ENCODE measurements at places on chromosomes 7 and 10.

- no peak for DNase-seq
These were observed 23.7 kb downstream of the MDH2 start for GRCh38 chr7:76071316-76072242.

- DNase-seq, result no peak
These were observed 85.5 kb downstream of the DNAJB6 start for GRCh38 chr7:157422279-157422678.

- no peak for DNase-seq
These were observed 101.3 kb downstream of the KAT6B start for GRCh38 chr10:74927701-74928100.

DNA sequence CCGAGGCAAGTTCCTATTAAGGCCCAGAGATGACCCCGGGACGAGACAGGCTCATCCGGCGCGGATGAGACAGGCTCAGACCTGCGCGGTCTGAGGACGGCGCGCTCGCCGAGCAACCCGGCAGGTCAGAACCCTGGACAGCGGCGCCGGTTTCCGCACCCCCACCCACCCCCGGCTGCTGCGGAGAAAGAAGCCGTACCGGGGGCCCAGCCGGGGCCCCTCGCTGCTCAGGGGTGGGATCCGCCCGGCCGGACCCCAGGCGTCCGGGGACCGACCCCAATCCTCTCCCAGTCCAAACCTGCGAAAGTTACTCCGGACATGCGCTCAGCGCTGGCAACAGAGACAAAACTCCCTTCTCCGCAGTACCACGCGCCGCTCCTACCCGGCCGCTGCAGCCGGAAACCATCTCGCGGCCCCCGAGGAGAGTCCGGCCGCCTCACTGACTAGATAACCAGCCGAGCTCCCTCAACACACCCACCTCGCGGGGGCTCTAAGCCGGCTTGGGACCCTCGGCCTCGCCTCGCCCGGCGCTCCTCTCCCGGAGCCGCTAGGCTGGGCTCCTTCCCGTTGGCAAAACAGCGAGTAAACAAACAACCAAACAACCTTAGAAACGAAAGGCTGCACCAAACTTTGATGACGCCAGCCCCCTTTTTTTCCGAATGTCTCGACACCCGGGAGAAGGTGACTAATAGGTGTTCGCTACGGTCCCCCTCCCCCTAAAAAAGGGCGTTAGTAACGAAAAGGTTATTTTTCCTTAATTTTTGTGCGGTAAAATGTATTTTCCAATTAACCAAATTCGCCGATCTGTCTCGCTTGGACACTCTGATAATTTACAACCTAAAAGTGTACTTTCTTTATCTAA, 2.3 kb upstream of the DRGX start:
- DNase-seq, result no peak

DNA sequence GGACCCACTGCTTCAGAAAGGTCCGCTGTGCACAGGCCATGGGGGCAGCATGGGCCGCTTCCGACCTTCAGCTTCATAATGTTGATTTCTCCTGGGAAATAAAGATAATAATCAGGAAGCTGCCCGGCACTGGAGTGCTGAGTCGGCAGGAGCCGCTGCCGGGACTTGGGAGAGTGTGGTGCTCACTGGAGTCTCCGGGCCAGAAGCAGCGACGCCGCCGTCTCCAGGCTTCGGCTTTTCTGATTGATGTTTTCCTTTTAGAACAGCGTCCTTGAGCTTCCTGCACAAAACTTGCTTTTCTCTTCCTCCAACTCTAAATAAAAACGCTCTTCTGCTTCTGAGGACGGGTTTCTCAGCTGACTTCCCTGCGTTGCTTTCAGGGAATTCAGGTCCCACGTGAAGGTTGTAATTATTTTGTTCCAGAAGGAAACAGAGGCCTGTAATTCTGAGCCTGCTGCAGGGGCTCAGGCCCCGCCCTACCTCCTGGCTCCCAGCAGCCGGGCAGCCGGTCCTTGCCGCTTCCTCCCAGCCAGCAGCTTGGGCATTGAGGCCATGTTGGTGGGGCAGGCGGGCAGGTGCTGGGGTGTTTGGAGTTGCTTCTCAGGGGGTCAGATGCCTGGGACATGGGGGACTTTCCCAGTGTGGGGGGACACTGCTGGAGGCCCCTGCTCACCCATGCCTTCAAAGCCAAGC, 14.7 kb downstream of the PWWP2B start:
- DNase-seq, result no peak

DNA sequence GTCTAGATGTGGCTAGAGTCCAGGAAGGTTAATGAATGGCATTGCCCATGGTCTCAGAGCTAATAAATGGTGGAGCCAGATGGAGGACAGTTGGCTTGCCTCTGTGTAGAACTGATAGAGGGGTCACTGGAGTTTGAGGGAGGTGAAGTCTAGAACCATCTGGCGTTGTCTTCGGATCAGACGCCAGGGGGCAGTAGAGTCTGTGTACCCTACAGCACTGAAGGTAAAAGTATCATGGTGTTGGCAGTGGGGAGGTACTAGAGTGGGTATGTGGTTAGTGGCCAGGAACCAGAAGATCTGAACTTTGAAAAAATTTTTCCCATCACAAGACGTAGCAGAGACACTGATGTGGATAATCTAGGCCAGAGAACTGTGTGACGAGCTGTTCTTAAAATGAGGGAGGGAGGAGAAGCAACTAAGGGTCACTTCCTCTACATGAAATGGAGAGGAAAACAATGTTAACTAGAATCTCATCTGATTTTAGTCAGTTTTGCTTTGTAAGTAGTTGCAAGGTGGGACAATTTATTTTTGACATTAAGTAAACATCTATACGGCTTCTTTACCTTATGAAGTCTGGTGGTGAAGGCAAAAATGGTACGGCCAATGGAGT, 227.9 kb upstream of the PRSS58 start:
- no peak for DNase-seq

GRCh38 chr10:124911124-124912067, 30.5 kb upstream of the ZRANB1 start:
- no peak for DNase-seq

GRCh38 chr10:109883859-109884771, 39.2 kb downstream of the XPNPEP1 start:
- no peak for DNase-seq

GRCh38 chr10:85946713-85947326, 419.8 kb downstream of the GRID1 start:
- DNase-seq, result no peak

DNA sequence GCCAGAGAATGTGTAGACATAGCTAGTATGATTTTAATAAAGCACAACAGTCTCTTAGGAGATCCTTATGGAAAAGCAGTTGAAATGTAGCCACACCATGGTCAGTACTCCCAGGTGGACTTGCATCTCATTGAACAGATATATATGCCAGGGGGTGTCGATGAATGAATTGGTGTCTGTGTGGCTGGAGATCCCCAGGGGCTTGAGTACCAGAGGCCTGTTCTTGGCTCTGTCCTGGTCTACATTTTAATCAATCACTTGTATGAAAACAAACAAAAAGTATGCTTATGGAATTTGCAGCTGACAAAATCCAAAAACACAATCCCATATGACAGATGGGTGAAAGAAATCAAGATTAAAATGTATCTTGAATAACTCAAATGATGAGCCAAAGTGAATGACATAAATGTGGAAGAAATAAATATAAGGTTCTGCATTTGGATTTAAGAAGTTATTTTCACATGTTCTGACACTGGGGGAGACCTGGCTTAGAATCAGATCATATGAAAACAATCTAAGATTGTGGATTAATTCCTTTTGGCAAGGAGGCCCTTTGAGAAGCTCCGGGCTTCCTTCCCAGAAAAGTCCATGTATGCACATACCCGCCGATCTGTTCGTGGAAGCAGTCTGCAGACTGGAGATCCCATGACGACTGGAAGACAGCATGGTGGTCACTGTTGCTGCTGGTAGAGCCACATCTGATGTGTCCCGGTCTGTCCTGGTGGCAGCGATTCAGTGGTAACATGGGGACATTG, 15.6 kb downstream of the CLEC2L start:
- DNase-seq, result no peak

- no peak for DNase-seq
These were observed 1.5 kb downstream of the ZNF394 start for GRCh38 chr7:99498546-99498944.

- DNase-seq, result no peak
These were observed 269.0 kb upstream of the BMPER start for GRCh38 chr7:33636359-33636758.

- no peak for DNase-seq
These were observed 7.0 kb upstream of the PRR15 start for GRCh38 chr7:29556405-29557195.

DNA sequence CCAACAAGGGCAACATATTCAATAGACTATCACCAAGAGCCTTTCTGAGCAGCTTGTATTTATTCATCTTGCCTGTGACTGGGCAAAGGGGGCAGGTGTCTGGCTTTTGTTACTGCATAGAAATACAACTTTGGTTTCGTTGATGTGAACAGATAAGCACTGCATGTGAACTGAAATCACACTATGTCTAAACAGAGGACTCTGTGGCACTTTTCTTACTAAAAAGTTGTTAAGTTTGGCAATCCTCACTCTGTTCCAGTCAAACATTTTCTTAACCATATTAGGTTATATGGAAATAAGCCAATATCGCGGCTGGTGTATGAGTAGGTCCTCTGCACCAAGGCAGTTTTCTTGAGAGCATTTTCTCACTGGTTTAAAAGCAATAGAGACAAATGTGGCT, 48.5 kb downstream of the CALD1 start:
- DNase-seq, result no peak

DNA sequence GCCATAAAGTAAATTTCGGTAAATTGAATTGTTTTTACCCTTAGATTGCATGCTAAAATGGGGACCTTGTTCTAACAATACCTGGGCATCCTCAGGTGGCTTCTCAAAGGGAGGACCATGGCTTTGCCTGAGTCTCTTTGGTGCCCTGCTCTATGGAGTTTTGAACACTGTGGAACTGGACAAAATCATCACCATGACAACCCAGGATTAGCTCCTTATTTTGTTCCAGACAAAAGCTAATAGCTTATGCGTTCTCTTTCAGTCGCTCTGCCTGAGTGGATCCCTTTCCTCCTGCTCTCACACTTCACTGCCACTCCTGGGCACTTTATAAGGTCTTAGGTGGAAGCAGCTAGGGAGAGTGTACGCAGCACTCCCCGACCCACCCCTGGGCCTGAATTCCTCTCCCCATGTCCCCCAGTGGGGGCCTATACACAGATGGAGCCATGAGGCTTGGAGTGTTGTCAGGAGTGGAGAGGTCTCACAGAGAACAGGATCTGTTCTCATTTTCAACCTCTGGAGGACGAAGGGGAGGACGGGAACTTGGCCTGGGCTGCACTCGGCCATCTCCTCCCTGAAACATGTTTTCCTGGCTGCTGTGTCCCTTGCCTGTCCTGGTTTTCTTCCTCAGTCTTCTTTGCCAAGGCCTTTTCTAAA, 19.0 kb downstream of the ADCYAP1R1 start:
- no peak for DNase-seq

GRCh38 chr10:49335364-49335972, 36.5 kb downstream of the C10orf71 start:
- DNase-seq, result no peak

- DNase-seq, result no peak
These were observed 480.7 kb downstream of the SORCS3 start for GRCh38 chr10:105121743-105122142.

- no peak for DNase-seq
These were observed 167.8 kb upstream of the ITGB1 start for GRCh38 chr10:33125522-33126517.

- DNase-seq, result peak; percentile 25
These were observed at the start of gene PDK4 for GRCh38 chr7:95596198-95597063. Gene PDK4, minus strand, starts transcription at chr7:95596516. Its CDS starts 223 bp downstream, at chr7:95596293.

- no peak for DNase-seq
These were observed 4.3 kb downstream of the DYNC1I1 start for GRCh38 chr7:95776561-95777185.

GRCh38 chr7:101686030-101686429, 56.9 kb upstream of the MYL10 start:
- no peak for DNase-seq

DNA sequence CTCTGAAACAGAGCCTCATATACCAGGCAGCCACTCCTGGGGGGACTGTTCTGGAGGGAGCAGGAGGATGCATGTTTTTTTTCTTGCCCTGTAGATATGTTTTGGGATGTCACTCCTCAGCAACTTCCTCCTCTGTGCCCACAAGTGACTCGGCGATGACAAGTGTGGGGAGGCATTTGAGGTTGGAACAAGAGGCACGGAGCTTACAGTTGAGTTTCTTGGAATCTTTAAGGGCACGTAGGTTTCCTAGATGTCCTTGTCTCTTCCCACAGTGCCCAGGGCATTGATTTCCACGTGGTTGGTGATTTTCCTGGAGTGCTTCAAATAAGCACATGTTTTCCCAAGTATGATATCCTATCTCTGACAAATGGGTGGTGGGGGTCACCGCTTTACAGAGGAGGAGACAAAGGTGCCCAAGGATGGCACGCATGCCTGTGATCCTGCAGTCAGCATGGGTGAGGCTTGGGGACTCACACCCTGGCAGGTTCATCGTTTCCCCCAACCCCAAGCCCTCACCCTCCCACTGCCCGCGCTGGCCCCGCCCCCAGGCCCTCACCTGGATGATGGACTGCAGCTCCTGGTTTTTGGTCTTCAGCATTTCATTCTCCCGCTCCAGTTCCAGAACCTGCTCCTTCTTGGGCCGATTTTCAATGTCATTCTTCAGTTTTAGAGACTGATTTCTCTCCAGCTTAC, 95.2 kb upstream of the GNA12 start:
- DNase-seq, result no peak

GRCh38 chr10:103548581-103549348, 55.3 kb downstream of the NEURL1 start:
- DNase-seq, result no peak

GRCh38 chr10:18687706-18688105, 28.5 kb downstream of the ARL5B start:
- no peak for DNase-seq

GRCh38 chr10:69696073-69696731, 66.2 kb downstream of the FAM241B start:
- DNase-seq, result no peak

DNA sequence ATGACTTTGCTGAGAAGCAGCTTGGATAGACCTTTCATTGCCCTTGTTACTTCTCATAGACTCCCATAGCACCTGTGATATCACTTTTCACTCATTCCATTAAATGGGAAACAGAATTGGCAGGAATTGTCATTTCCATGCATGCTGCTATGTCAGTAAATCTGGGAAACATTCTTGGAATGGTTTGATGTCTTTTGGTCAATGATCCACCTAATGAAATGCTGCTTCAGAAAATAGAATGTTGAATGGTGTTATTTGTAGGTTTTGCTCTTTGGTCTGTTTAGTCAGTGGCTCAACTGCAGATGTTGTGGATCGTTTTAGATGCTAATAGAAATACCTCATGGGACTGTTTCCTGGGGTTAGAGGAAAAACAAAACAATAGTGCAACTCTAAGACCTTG, 127.8 kb downstream of the PLPP4 start:
- no peak for DNase-seq

- no peak for DNase-seq
These were observed 147.8 kb upstream of the KLF6 start for GRCh38 chr10:3932597-3933375.

DNA sequence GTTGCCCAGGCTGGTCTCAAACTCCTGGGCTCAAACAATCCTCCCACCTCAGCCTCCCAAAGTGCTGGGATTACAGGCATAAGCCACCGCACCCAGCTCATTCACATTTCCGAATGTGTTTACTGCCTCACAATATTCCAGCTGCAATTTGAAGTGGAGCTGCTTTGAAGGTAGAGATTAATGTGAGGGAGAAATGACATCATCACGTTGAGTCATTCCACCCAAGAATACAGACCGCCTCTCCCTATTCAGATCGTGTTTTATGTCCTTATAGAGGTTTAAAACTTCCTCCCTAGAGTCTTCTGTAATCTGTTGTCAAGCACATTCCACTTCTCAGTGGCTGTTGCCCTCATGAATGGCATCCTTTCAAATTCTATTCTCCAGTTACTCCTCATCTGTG, 100.4 kb upstream of the PDGFA start:
- no peak for DNase-seq

- no peak for DNase-seq
These were observed 77.8 kb downstream of the TCF7L2 start for GRCh38 chr10:113027574-113028455.

Measured in cortex of kidney (tissue), 1 donor.